Right kidney (tissue), 9 donors: ENCODE measurements at places on chromosomes 13 and 19.

DNA sequence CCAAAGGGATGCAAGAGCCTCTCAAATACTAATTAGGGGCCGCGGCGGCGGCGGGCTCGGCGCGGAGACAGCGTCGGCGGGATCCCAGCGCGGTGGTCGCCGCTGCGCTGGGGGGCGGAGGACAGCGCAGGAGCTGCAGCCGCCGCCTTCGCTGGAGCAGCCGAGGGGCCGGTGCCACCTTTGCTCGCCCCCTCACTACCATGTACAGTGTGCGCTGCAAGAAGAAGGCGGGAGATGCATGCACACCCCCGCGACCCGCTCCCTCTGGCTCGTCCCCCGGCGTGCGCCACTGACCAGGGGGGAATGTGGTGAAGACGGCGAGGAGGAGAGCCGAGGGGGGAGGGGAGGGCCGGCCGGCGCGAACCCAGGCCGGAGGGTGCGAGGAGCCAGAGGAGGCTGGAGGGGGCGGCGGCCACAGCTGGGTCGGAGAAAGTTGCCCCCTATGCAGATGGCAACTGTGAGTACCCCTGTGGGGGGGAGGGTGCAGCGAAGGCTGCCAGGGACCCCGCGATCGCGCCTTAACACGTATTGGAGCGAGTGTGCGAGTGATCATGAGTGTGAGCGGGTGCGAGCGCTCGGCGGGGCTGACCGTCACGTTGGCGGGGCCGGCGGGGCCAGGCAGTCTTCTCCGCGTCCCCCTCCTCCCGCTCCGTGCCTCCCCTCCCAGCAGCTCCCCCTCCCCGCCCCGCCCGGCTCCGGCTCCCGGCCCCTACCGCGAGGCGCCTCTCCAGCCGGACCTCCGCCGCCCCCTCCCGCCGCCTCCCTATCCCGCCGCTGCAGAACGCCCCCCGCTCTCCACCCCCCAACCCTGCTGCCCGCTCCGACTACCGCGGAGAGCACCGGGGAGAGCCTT lies 808 bp downstream of the SLITRK5 start:
- DNase-seq: peak; percentile 66

GRCh38 chr13:20144141-20144850 lies 16.6 kb downstream of the GJA3 start:
- no peak for DNase-seq

GRCh38 chr19:42086188-42086736 lies 10.3 kb downstream of the ZNF574 start:
- no peak for DNase-seq

GRCh38 chr13:37382146-37382545 lies 216.4 kb downstream of the POSTN start:
- no peak for DNase-seq
